ENCODE measurements at places on chromosomes 12 and 14.

GRCh38 chr12:2319737-2320506, 267.1 kb downstream of the CACNA1C start:
- DNase-seq, result peak; percentile 55

- DNase-seq, result no peak
Measured at GRCh38 chr12:42873401-42873800, 283.9 kb upstream of the PRICKLE1 start.

DNA sequence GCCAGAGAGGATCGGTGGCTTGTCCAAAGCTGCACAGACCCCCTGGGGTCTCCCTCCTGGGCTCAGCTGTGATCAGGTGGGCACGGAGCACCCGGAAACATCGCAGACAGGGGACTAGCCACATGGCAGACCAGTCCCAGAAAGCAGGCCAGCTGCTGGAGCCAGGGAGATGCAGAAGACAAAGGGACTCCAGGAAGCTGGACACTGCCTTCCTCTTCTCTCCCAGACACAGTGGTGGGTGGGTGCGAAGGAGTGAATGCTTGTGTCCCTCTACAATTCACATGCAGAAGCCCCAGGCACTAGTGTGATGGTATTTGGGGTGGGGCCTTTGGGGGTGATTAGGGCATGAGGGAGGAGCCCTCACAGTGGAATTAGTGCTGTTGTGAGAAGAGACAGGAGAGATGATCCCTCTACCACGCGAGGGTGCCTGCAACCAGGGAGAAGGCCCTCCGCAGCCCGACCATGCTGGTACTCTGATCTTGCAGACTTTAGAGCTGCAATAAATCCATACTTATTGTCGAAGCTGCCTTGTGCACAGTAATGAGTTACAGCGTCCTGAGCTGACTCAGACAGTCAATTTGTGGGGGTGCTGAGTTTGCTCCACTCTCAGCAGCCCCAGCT, 95.2 kb downstream of the CALM1 start:
- no peak for DNase-seq

- DNase-seq, result no peak
Measured at GRCh38 chr14:42407153-42407552, 800.5 kb downstream of the LRFN5 start.

GRCh38 chr12:32305163-32305562, 94.2 kb upstream of the FGD4 start:
- DNase-seq, result no peak

GRCh38 chr12:11075642-11076041, 13.5 kb upstream of the TAS2R46 start:
- no peak for DNase-seq

- DNase-seq, result no peak
Measured at GRCh38 chr12:24049101-24049500, 99.6 kb upstream of the SOX5 start.

- no peak for DNase-seq
Measured at GRCh38 chr12:79659961-79660431, 30.8 kb downstream of the PAWR start.

- no peak for DNase-seq
Measured at GRCh38 chr14:96243785-96244184, 12.2 kb upstream of the BDKRB1 start.

GRCh38 chr12:12864243-12864642, 27.1 kb upstream of the GPRC5A start:
- DNase-seq, result no peak

- no peak for DNase-seq
Measured at GRCh38 chr14:50387548-50387947, 9.1 kb downstream of the CDKL1 start.

- no peak for DNase-seq
Measured at GRCh38 chr12:78778339-78778738, 86.2 kb upstream of the SYT1 start.

DNA sequence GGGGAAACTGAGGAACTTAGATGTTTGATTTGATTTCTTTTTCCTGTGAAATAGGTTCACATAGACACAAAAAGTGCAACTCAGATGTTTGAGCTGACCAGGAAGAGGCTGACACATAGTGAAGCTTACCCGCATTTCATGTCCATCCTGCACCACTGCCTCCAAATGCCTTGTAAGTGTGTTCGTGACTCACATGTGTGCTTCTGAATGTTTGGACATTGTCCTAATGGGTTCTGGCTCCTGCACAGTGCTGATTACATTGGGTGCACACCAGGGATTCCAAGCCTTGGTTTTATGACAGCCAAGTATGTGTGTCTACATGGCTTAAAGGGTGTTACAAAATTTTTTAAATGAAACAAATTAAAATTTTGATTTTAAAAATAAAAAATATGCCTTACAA, 137.4 kb downstream of the DAAM1 start:
- DNase-seq, result no peak

GRCh38 chr12:50111395-50111692, 692 bp upstream of the COX14 start:
- no peak for DNase-seq

- DNase-seq, result no peak
Measured at GRCh38 chr14:23104591-23105347, at the start of gene CIROP. CIROP (minus strand) TSS chr14:23104989; CDS start chr14:23104920, 69 bp downstream.

DNA sequence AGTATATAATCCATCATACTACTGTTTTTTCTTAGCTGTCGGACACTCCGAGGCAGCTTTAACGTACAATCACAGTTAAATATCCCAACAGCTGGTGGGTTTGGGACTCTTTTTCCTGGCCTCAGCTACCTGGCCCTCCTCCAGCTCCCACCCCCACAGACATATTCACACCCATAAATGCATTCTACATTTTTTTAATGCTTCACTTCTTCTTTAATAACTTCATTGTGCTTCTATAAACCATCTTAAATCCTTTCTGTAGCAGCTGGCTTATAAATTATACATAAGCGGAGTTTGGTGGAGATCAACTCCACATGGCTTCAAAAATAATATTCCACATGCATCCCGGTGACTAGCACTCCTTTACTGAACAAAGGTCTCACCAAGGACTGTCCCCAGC, 33.3 kb downstream of the TDG start:
- no peak for DNase-seq

DNA sequence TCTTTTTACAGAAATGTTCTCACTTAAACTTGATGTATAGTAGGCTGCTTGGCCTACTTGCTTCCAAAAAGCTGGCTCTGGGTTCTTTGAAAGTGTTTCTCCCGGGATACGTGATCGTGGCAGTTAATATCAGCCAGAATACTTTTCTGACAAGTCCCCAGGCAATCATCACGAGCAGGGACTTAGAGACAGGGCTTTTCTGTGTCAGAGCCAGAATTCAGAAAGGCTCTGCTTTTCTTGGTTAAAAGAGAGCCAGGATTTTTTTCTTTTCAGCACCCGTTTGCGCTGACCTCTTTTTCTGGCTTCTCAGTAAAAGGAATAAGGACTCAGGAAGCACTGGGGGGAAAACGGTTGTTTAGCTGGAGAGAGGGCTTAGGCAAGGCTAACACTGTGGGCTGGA, 57.8 kb upstream of the ARHGAP5 start:
- DNase-seq, result no peak

All from NCI-H1417 treated with DMSO at 0.1 percent for 48 hours (cell line).